ENCODE measurements at places on chromosomes 3 and 15.

DNA sequence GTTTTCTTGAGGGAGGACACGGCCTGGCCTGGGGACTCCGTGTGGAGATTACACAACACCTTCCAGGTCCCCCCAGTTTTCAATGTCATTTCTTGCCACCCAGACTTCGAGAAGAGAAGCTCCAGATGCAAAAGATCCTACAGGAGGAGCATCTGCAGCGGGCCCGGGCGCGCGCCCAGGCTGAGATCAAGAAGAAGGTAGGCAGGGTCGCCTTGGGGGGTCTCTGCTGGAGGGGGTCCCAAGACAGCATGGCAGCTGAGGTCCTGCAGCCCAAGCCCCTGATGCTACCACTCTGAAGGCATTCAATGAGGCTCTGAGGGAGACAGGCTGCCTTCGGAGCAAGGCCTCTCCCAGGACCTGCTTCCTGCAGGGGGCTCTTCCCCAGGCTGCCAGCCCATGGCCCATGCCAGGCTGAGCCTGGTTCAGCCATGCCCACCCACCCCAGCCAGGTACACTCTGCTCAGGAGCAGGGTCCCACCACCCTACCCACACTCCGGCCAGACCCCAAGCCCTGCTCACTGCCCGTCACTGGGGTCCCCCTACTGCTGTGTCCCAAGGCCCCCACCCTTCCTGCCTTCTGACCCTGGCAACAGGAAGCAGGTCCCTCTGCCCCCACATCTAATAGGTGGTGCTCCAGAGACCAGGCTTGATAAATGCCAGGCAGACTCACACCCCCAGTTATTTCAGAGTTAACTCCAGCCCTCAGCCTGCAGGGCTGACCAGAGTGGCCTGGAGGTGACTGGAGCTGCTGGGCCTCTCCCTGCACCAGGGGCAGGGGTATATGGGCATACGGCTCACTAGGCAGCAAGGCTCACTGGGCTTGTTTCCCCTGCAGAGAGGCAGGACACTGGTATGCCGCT, 40.0 kb downstream of the ZXDC start:
- DNase-seq = no peak

GRCh38 chr15:65642594-65642993, 20.9 kb downstream of the SLC24A1 start:
- peak; percentile 75 for DNase-seq

DNA sequence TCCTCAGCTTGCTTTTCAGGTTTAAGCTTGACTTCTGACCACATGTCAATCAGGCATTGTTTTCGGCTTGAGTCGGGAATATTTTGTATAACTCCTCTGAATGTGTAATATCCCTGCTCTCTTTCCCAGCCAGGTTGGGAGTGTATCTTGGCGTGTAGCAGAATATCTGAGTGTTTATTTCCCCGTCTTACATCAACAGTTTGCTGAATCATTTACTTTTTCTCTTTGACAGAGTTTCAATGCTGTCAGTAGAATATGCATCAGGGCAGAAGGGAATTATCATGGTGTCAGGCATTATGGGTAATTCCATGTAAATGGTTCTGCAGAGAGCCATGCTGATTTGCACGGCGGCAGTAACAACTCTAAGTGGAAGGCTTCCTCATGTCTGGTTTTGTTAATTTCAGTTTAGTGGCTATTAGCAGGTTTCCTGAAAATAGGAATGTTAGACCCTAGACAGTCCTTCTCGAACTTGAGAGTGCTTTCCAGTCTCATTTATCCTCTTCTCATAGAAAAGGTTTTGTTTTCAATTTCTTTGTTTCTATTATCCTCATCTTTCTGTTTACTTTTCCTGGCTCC, 566.3 kb downstream of the AGBL1 start:
- no peak for DNase-seq

GRCh38 chr15:100279446-100279845, 62.3 kb downstream of the ADAMTS17 start:
- no peak for DNase-seq

DNA sequence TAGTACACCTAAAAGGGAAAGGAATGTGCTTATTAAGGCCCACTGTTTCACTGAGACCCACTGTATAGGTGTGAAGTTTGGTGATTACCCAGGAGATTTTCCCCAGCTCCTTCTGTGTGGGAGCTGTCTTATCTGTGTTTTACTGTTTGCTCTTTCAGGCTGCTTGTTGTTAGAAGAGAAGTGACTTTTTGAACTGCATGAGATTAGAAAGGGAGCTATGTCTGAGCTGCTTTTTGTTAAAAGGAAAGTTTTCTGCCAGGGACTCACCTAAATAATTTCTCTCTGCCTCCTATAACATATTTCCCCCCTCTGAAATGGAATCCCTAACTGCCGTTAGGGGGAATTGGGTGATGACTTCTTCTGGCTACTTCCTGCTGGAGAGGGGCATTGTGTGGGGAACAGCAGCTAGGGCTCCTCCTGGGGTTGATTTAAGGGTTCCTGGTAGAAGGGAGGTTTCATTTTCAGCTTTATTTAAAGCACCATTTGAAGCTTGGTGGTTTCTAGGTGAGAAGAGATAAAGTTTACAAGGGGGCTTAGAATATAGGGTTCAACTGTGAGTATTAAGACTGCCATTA, 77.1 kb upstream of the ATP11B start:
- no peak for DNase-seq

DNA sequence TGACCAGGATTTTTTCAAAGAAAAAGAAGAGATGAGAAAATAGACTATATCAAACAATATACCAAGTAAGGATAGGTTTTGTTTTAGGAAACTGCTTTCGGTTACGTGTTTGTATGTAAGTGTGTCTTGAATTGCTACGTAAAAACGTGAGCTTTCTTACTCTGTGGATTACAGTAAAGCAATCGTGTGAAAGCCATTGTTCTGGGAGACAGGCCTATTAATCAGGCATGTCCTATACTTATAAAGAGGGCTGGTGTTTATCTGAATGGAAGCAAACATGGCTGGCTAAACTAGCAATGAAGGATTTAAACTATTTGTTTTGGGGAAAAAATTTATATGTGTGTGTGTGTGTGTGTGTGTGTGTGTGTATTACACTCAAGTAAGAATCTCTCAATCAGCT, 2.6 kb downstream of the EHHADH start:
- no peak for DNase-seq

DNA sequence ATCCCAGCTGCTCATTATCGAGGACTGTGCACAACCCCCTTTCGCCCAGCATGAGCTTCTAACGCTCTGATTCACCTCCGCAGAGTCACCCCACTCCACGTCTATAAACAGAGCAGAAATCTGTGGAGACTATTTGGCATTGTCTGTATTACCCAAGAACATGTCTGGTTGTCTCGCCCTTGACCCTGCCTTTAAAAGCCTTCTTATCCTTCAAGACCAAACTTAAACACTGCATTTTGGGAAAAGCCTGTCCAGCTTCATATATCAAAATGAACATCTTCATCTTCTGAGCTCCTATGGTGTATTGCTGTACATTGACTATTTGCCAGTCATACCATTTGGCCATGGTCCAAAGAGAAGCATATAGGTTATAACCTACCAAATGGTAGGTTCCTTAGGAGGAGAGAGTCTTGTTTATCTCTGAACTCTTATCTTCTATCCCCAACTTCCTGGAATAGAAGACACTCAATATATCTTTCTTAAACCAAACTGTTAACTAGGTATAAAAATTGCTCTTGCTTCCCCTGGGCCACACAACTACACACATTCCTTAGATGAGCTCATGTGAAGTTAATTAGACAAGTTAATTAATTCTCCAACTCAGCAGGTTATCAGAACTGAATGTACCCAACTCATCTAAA, 90.1 kb downstream of the FBN1 start:
- DNase-seq = no peak

GRCh38 chr15:67114846-67115585, 49.6 kb downstream of the SMAD3 start:
- DNase-seq = no peak

- DNase-seq = no peak
Measured at GRCh38 chr3:179037351-179037750, 34.3 kb downstream of the ZMAT3 start.

DNA sequence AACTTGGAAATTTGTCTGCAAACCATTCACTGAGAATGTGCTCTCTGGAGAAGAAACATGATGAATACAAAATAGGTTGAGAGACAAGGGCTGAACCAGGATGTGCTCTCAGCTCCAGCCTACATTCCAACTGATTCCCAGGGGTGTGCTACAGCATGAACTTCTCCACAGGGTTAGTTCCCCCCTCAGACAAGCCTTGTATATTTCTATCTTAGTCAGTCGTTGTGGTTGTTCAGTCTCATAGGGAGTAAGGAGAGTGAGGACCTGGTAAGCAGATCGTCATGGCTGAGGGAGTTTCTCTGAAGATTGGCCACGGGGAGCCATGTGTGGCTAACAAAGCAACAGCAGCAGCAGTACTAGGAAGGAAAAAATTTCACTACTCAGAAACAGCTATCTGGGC, 919.7 kb upstream of the CADM2 start:
- no peak for DNase-seq

- no peak for DNase-seq
Measured at GRCh38 chr15:79115986-79116665, 25.5 kb upstream of the RASGRF1 start.

- peak; percentile 8 for DNase-seq
Measured at GRCh38 chr3:65210026-65210814, 522.4 kb upstream of the ADAMTS9 start.

DNA sequence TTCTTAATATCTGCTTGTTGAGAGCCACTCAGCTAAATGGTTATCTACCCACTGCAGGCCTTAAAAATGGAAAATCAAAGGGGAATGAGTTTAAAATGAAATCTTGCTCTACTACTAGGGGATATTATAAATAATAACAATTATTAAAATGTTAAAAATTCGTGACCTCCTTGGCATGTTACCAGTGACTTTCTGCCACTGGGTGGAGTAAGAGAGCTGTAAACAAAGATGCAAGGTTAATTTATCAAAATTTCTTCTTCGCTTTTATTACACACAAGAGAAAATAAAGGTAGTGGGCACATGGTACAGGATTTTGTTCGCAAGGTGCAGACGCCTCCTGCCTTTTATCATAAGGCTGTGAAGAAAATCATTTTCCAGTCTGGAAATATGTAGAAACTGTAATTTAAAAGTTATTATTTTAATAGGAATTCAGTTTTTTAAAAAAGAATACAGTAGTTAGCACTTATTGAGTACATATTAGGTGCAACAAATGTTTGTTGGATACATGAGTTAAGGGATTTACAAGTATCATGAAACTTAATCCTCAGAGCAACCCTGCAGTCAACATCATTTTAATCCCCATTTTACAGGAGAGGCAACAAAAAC, 272.6 kb downstream of the SUCLG2 start:
- DNase-seq = peak; percentile 23

DNA sequence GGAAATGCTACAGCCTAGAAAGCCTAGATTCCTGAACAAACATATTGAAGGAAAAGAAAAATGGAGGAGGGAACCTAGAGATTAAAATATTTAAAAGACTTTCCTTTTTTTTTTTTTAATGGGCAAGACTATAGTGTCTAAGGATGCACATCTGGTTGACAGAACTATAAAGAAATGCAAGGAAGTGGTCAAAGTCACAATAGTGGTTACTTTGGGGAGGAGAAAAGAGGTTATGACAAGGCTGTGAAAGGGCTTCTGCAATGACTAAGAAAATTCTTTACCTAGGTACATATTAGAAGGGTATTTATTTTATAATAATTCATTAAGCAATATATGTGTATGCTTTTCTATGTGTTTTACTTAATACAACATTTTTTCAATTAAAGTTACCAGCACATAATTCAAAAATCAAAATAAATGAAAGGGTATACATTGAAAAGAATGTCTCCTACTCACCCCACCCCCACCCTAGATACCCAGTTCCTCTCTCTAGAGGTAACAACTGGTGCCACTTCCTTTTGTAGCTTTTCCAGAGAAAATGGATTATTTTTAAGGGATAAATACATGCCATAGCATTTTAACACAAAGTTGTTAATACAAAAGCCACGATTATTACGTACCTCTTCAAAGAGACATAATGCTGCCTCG, 70.1 kb downstream of the HERC1 start:
- no peak for DNase-seq

DNA sequence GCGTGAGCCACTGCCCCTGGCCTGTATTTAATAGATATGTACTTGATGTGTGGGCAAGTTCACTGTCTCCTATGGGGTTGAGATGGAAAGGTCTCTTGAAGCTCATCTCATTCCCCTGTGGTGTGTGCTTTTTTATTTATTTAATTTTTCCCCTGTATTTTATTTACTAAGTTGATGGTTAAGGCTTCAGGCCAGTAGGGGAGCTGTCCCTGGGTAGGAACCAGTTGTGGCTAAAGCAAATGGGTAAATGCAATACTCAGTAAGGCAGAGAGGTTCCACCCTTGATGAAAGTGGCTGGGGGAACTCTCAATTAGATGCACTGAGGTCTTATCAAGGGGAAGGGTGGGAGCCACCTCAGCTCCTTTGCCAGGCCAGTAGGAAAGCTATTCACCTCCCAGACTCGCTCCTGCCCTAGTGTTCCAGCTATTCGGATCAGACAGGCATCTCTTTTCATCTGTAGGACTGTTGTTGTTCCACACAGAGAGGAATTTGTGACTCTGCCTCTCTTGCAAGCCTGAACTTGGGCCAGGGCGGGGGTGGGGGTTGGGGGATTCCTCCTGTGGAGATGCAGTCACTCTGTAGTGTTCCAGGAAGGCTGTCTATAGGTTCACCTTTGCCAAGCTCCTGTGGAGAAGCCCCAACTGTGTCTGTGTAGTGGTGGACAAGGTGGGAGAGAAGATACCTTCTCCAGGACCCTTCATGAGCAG, 26.1 kb downstream of the PCCB start:
- DNase-seq = no peak

GRCh38 chr3:58628823-58629562, 37.6 kb downstream of the FAM3D start:
- peak; percentile 84 for DNase-seq

GRCh38 chr3:66106788-66107187, 68.1 kb upstream of the MAGI1 start:
- DNase-seq = no peak

DNA sequence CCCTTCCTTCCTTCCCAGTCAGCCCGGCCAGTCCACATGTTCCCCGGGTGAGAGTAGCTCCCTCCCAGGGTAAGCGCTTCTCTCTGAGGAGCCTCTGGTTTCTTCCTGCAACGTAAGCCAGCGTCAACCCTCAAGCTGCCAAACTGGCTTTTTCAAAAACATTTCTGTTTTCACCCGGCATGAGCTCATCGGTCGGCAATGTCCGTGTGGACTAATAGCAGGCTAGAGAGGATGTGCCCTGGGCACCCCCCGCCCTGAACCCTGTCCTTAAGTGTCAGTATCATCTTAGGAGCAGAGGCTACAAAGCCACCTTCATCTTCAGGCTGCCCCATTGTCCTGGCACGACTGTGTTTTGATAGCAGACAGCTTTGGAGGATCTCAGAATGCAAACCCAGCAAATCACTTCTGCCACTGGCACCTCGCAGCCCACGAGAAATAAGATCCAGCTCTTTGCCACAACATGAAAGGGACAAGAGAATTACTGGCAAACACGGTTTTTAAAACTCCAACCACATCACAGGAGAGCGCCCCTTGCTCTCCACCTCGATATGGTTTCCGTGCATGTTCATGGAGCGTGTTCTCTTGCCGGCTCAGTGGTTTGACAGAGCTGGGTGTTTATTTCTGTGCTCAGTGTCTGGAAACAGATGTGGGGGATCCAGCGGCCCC, 9.9 kb downstream of the ALDH1A3 start:
- peak; percentile 29 for DNase-seq
